ENCODE measurements at places on chromosomes 5 and 9. TPM values are rescaled to one million over a fixed set of nuclear protein-coding genes. Genes with fewer than 3 reads are reported as not detected.

The FBP2 gene
- total RNA-seq: not detected

The NUDT12 gene
- 4.7 TPM for total RNA-seq

The IL33 gene
- total RNA-seq: not detected

The ZNF454 gene
- not detected for total RNA-seq

The CNTFR gene
- not detected for total RNA-seq

The TICAM2 gene
- 1.9 TPM for total RNA-seq

The PCDHGB6 gene
- 0.19 TPM for total RNA-seq

The UQCRQ gene
- total RNA-seq: 110 TPM

The OTP gene
- not detected for total RNA-seq

The SLCO6A1 gene
- total RNA-seq: not detected

The PIP5KL1 gene
- total RNA-seq: 2.9 TPM

The JADE2 gene
- 99.0 TPM for total RNA-seq

The NRARP gene
- 1.7 TPM for total RNA-seq

The IRX4 gene
- total RNA-seq: not detected

The LRRC8A gene
- 48.2 TPM for total RNA-seq

The CARTPT gene
- total RNA-seq: not detected

The NEUROG1 gene
- not detected for total RNA-seq

The C5orf58 gene
- not detected for total RNA-seq

The NTNG2 gene
- 3.7 TPM for total RNA-seq

The SYNPO gene
- not detected for total RNA-seq

The SCGB3A2 gene
- not detected for total RNA-seq

The KIF27 gene
- 4.1 TPM for total RNA-seq

The SOHLH1 gene
- total RNA-seq: not detected

The PAPPA gene
- 0.64 TPM for total RNA-seq

The PTGDS gene
- 0.97 TPM for total RNA-seq

The FOXD4L5 gene
- 1.2 TPM for total RNA-seq

The CATSPER3 gene
- 0.53 TPM for total RNA-seq

The DOK3 gene
- 5.0 TPM for total RNA-seq

The MROH2B gene
- total RNA-seq: not detected

The TOMM5 gene
- 46.6 TPM for total RNA-seq

The SLC34A1 gene
- total RNA-seq: not detected

The ERBIN gene
- 107 TPM for total RNA-seq

The ANKRD31 gene
- 0.59 TPM for total RNA-seq

The ACER2 gene
- 2.5 TPM for total RNA-seq

The PRRT1B gene
- total RNA-seq: not detected

The IL5 gene
- not detected for total RNA-seq

The RASGRF2 gene
- 30.9 TPM for total RNA-seq

The RMI1 gene
- 6.1 TPM for total RNA-seq

The GBA2 gene
- 53.2 TPM for total RNA-seq

The PLCXD3 gene
- not detected for total RNA-seq

The AHRR gene
- 2.6 TPM for total RNA-seq

The SYK gene
- 0.18 TPM for total RNA-seq

The TOR4A gene
- total RNA-seq: 16.6 TPM

The GPX8 gene
- not detected for total RNA-seq

The LHX6 gene
- not detected for total RNA-seq

The SNX18 gene
- 24.6 TPM for total RNA-seq

The MYMK gene
- total RNA-seq: not detected

The PTGS1 gene
- total RNA-seq: 7.0 TPM

The ROPN1L gene
- 0.49 TPM for total RNA-seq

Data from naive thymus-derived CD4-positive, alpha-beta T cell (primary cell).